NCI-H524 treated with DMSO at 0.1 percent for 48 hours (cell line): ENCODE measurements at places on chromosomes 2 and 18.

GRCh38 chr2:145017149-145017548 lies 497.2 kb upstream of the ZEB2 start:
- no peak for DNase-seq

- no peak for DNase-seq
These were observed 87.4 kb upstream of the SERPINE2 start for GRCh38 chr2:224126440-224126839.

- DNase-seq, result peak; percentile 69
These were observed 453 bp downstream of the KCNJ3 start for GRCh38 chr2:154698721-154699574.

- no peak for DNase-seq
These were observed 30.7 kb downstream of the MBD2 start for GRCh38 chr18:54193786-54194185.

- DNase-seq, result no peak
These were observed 276.8 kb downstream of the SETBP1 start for GRCh38 chr18:44957461-44957860.

DNA sequence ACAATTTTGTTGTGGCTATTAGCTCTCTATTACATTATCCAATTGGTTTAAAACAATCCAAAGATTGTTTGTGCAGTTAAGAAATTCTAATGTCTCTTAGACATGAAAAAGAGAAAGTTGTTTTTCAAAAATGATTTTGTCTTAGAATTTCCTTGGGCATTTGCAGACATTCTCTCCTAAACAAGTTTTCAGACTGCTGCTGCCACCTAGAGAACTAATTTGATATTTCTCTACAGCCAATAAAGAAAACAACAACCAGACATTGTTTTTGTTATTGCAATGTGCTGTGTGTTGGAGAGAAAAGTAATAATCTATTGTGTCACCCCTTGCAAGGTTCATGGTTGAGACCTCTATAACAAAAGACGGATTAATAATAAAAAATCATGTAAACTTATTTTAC lies 119.0 kb upstream of the SYT4 start:
- no peak for DNase-seq

DNA sequence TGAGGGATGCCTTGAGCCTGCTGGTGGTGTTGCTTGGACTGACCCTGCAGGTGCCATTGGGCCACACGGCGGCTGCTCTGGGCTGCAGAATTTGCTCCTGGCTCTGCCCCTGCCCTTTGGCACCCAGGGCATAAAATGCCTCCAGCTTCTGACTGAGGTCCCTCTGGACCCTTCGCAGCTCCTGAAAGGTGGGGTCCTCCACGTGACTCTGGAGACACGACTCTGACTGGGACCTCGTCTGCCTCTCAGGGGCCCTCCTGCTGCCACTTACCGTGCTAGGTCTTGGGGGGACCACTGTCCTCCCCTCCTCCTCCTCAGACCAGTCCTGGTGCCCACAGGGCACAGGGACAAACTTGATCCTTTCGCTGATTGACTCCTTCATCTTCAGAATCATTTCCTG lies 2.1 kb downstream of the PCARE start:
- no peak for DNase-seq

DNA sequence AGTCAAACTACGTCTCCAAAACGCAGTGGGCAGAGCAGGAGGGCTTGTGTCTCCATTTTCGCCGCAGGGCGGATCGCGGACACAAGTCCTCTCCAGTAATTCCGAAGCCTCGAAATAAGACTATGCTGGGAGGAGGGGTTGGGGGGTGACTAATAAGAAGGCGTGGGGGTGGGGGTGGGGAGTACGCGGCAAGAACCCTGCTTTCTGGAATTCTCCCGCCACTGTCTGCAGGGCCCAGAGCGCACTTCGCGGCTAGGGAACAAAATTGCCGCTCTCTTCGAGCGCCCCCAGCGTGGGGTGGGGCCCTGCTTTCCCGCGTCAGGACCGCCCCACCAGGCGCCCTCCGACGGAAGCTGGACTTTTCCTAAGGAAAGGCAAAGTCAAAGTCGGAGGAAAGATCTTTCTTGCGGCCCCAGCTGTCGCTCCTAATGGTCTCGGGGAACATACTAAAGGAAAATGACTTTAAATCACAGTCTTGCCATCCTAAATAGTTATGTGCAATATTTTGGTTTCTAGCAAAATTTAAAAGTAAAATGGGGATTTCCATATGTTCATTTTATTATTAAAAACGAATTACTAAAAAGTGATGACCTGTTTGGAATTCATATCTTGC lies 11.9 kb downstream of the NR4A2 start:
- no peak for DNase-seq

- DNase-seq, result no peak
These were observed 49.2 kb downstream of the FBXO48 start for GRCh38 chr2:68417926-68418325.

DNA sequence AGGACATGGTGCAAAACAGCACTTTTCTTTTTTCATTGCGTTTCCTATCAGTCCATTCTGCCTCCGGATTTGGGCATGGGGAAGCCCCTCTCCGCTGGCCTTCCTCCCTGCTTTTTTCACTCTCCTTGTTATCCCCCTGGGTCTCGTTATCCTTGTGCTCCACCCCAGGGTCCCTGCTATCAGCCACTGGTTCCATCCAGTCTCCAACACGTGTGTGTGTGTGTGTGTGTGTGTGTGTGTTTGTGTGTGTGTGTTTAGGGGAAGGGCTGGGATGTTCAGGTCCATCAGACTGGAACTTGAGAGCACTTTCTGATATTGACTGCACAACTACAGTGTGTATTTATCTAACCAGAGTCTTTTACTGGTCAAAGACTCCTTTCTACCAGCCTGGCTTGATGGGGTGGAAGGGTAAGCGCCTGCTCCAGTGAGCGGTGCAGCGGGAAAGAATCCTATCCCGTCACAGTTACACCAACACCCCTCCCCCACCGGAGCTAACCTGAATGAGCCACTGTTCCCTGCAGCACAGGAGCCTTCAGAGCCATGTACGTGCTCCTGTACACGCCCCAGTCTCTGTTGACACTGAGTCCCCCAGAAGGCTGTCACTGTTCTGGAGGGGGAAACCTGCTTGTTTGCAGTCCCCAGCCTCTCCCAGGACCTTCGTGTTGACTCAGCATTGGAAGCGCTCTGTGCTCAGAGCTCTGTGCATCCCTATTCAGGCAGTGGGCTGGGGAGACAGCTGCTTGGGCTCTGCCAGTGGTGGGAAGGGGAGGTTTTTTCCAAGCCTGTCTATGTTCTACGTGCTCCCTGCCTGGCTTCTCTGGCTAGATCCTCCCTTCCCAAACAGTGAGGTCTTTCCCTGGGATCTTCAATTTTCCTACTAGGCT lies 4.6 kb downstream of the INHA start:
- DNase-seq, result no peak

DNA sequence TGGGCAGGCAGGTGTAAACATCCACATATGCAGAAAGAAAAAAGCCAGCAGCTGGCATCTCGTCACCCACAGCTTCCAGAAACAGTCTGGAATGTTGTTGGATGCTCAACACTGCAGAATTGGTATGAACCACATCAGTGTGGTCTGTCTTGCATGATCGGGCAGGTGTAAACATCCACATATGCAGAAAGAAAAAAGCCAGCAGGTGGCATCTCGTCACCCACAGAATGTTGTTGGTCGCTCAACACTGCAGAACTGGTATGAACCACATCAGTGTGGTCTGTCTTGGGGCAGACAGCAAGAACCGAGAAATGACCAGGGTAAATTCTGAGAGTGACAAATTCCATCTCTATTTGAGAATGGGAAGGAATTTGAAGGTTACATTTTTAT lies 39.6 kb downstream of the DOCK10 start:
- no peak for DNase-seq

DNA sequence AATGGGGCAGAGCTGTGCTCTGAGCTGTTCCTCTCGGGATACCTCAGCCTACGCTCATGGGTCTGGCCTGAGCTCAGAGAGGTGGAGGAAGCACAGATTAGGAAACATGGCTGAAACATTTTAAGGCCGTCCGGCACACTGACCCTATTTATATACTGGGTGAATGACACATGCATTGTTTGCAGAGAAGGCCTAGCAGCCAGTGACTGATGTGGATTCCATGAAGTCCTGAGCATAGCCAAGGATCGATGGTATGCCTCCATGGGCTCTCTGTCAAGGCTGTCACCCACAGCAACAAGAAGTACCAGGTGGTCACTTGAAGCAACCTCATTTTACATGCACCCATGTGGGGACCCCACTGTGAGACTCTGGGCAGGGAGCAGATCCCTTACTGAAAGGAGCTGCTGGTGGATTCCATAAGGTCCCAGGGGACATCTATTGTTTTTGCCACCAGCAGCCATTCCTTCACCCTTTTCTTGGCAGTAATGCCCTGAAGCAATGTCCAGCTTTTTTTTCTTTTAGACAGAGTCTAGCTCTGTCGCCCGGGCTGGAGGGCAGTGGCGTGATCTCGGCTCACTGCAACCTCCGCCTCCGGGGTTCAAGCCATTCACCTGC lies 8.4 kb downstream of the PTMA start:
- DNase-seq, result no peak

DNA sequence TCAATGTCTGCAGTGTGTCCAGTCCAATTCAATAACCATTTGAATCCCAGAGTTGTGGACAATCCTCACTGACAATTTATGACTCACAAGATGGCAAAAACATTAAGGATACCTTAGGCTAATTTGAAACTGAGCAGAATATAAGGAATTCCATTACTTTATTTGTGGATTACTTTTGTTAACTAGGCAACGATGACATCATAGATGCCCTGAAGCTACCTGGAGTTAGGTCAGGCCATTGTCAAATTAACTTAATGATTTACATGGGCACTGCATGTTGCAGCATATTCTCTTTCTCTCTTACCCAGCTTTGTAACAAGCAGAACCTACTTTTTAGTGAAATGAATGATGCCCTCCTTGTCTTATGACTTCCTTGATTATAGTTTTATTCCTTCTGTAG lies 100.0 kb upstream of the CDCA7 start:
- no peak for DNase-seq

DNA sequence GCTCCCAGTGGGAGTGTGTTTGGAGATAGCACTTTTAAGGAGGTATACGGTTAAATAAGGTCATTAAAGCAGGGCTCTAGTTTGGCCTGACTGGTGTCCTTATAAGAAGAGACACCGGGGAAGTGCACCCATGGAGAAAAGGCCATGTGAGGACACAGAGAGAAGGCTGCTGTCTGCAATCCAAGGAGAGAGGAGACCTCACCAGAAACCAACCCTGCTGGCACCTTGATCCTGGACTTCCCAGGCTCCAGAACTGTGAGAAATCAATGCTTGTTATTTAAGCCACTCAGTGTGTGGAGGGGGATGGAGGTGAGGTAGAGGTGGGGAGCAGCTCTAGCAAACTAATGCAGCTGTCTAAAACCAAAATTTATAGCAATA lies 62.0 kb downstream of the RPL31 start:
- no peak for DNase-seq

GRCh38 chr2:206824087-206824618 lies 58.7 kb downstream of the FASTKD2 start:
- no peak for DNase-seq

DNA sequence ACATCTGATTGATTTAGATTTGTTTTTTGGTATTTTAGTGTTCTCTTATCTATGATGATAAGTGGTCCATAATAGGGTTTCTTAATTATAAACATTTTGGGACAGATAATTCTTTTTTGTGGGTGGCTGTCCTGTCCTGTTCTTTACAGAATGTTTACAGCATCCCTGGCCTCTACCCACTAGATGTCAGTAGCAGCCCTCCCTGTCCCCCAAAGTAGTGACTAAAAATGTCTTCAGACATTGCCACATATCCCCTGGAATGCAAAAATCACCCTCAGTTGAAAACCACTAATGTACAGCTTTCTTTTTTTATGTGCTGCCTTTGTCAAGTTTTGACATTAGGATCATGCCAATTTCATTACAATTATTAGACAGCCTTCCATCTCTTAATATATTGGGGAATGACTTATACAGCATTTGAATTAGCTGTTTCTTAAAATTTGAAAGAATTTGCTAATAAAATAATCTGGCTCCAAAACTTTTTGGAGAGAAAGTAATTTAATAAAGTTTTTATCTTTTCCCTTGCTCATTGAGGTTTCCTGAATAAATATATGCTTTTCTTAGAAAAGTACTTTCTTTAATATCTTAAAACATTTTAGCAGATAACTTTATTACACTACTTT lies 19.5 kb downstream of the WIPF1 start:
- no peak for DNase-seq

GRCh38 chr2:30037016-30037415 lies 109.8 kb upstream of the YPEL5 start:
- DNase-seq, result no peak

- peak; percentile 64 for DNase-seq
These were observed 22.4 kb upstream of the TOGARAM2 start for GRCh38 chr2:28958689-28959088.

GRCh38 chr18:64981915-64982314 lies 768.9 kb upstream of the CDH7 start:
- DNase-seq, result peak; percentile 46

GRCh38 chr18:8826514-8826913 lies 121.2 kb downstream of the MTCL1 start:
- DNase-seq, result peak; percentile 43

- DNase-seq, result no peak
These were observed 90.1 kb upstream of the KLF7 start for GRCh38 chr2:207255565-207256470.

DNA sequence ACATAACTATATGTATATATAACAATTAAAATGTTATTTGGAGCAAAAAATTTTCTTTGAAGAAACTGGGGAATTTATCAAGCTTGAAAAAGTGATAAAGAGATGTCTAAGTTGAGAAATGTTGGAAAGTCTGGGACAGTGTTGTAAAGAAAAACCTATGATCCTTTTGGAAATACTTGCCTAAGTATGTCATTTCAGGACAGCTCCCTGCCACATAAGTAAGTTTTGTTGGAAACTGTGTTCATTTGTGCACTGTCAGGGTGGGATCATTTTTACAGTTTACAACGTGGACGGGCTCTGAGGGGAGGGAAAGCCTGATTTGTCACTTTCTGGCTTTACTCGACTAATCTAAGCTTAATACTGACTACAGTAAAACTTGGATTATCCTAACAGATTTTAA lies 10.4 kb upstream of the COL3A1 start:
- DNase-seq, result no peak

GRCh38 chr2:142973822-142974207 lies 96.4 kb downstream of the KYNU start:
- no peak for DNase-seq
